Liver (tissue), 10 donors: ENCODE measurements at places on chromosomes 6 and 20. TPM values are rescaled to one million over a fixed set of nuclear protein-coding genes. Genes with fewer than 3 reads are reported as not detected.
A peak's percentile ranks its signal among the peaks of the same experiment; 100 is the strongest.

DNA sequence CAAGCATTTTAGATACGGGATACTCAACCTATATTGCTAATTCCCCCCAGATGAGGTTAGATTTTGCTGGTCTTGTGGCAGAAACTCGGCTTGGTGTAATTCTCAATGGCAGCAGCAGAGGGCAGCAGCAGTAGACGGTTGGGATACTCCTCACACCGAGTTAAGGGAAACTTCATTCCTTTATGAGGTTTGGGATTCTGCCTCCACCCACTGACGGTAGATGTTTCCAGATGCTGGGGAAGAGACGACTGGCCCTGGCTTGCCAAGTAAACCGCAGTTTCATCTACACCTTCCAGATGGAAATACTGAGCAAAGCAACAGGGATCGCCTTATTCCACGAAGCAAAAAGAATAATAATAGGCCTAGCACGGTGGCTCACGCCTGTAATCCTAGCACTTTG is 8.2 kb upstream of the TBC1D7 start:
- H3K27me3 ChIP-seq = no peaks in the 10 kb centered on the region
- DNase-seq = peak; percentile 90
- no peak overlapping the region for H3K27ac ChIP-seq

- no peak overlapping the region for H3K4me3 ChIP-seq
- peak overlapping the region; percentile 86 for H3K27ac ChIP-seq
- no peaks in the 10 kb centered on the region for H3K36me3 ChIP-seq
- peaks cover 41% of the 10 kb centered on the region for H3K4me1 ChIP-seq
- no peaks in the 10 kb centered on the region for H3K27me3 ChIP-seq
- DNase-seq = no peak
Measured at GRCh38 chr6:154441995-154442310, 68.5 kb downstream of the CNKSR3 start.

GRCh38 chr6:167481307-167481926 is 156.5 kb downstream of the TTLL2 start:
- no peaks in the 10 kb centered on the region for H3K4me1 ChIP-seq
- no peak overlapping the region for H3K27ac ChIP-seq
- no peak for DNase-seq

DNA sequence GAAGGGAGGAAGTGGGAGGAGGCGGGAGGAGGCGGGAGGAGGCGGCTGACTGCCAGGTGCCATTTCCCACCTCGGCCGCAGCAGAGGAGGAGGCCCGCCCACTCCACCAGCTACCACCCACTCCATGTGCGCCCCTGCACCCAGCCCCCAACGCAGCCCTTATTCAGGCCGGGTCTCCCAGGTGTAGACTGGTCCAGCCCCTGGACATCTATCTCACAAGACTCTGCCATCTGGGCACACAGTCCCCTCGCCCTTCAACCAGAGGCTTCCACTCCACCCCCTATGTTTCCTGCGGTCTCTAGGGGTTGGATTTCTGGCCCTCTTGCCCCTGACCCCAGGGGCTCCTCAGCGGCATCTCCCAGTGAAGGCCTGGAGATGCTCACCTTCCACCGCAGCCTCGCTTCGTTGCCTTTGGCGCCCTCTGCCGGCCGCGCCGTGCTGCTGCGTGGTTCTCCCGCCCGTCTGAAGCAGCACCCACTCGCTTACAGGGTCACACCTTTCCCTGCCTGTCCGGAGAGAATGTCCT is 32.6 kb upstream of the FAM83D start:
- H3K36me3 ChIP-seq = no peaks in the 10 kb centered on the region
- H3K27me3 ChIP-seq = no peaks in the 10 kb centered on the region
- no peak overlapping the region for H3K4me3 ChIP-seq

DNA sequence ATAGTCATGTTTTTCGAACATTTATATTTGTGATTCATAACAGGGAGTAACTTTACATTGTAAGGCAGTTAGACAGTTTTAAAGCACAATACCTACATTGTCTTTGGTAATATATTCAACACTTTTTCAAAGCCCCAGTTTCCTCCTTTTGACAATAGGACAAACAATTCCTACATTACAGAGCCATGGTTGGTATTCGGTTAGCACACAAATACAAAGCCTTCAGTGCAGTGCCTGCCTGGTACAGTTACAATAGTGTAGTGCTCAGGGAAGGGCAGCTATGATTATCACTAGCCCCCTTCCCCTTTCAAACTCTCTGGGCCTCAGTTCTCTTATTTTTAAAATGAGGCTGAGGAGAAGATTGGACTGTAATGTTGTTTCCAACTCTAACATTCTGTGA is 207.8 kb downstream of the TPBG start:
- no peaks in the 10 kb centered on the region for H3K4me1 ChIP-seq
- no peaks in the 10 kb centered on the region for H3K27me3 ChIP-seq
- H3K4me3 ChIP-seq = no peak overlapping the region

GRCh38 chr6:158474961-158475343 is 84.9 kb upstream of the TMEM181 start:
- DNase-seq = no peak
- H3K27ac ChIP-seq = no peak overlapping the region
- H3K36me3 ChIP-seq = peaks cover 6% of the 10 kb centered on the region
- no peaks in the 10 kb centered on the region for H3K27me3 ChIP-seq
- H3K4me1 ChIP-seq = no peaks in the 10 kb centered on the region

GRCh38 chr6:88301888-88302768 is 136.0 kb upstream of the CNR1 start:
- peak; percentile 45 for DNase-seq
- no peak overlapping the region for H3K27ac ChIP-seq
- H3K36me3 ChIP-seq = no peaks in the 10 kb centered on the region
- peaks cover 3% of the 10 kb centered on the region for H3K4me1 ChIP-seq

- no peak for DNase-seq
- H3K4me1 ChIP-seq = peaks cover 48% of the 10 kb centered on the region
- no peaks in the 10 kb centered on the region for H3K27me3 ChIP-seq
- peak overlapping the region; percentile 77 for H3K27ac ChIP-seq
Measured at GRCh38 chr20:32484225-32484957, 100.7 kb downstream of the NOL4L start.

DNA sequence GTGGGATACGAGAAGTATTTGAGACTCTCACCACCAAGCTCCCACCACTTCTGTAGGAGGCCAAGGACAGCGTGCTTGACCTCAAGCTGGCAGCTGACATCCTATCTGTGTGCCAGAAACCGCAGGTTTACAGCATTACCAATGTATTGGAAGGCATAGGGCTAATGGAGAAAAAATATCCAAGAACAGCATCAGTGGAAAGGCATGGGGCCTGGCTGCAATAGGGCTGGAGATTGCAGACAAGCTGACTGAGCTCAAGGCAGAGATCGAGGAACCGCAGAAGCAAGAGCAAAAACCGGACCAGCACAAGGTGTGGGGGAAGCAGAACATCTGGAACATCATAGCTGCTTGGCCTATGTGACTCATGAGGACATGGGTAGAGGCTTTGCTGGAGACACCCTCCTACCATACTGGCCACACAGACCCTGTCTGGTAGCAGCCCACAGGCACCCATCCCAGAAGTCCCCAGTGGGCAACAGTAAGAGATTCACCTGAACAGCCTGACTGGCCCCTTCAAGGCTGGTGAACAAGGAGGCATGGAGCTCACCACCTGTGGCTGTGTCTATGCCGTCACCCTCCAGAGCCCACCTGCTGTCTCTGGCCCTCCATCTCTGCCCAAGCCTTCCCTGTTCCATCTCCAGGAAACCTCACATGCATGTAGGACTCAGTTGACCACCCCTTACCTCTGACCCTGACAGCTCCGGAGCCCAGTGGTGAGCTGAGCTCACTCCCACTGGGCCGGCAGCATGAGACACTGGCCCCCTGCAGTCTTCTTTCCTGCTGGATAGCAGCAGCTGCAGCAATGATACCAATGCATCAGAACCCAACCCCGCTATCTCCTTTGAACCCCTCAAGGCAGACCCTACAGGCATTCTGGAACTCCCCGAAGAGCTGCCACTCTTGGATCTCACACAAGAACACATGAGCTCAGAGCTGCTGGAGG is 171.1 kb downstream of the KIF6 start:
- DNase-seq = no peak
- H3K27ac ChIP-seq = no peak overlapping the region
- no peaks in the 10 kb centered on the region for H3K27me3 ChIP-seq

Gene NKAPL
- 0.61 TPM for polyA plus RNA-seq

Gene TLDC2
- polyA plus RNA-seq = 0.08 TPM

Gene TAAR8
- not detected for polyA plus RNA-seq

Gene SH3BGRL2
- polyA plus RNA-seq = 32.8 TPM

Gene PRPH2
- 0.06 TPM for polyA plus RNA-seq

Gene SLC22A7
- 172 TPM for polyA plus RNA-seq
